ENCODE measurements at places on chromosomes 4 and X.

DNA sequence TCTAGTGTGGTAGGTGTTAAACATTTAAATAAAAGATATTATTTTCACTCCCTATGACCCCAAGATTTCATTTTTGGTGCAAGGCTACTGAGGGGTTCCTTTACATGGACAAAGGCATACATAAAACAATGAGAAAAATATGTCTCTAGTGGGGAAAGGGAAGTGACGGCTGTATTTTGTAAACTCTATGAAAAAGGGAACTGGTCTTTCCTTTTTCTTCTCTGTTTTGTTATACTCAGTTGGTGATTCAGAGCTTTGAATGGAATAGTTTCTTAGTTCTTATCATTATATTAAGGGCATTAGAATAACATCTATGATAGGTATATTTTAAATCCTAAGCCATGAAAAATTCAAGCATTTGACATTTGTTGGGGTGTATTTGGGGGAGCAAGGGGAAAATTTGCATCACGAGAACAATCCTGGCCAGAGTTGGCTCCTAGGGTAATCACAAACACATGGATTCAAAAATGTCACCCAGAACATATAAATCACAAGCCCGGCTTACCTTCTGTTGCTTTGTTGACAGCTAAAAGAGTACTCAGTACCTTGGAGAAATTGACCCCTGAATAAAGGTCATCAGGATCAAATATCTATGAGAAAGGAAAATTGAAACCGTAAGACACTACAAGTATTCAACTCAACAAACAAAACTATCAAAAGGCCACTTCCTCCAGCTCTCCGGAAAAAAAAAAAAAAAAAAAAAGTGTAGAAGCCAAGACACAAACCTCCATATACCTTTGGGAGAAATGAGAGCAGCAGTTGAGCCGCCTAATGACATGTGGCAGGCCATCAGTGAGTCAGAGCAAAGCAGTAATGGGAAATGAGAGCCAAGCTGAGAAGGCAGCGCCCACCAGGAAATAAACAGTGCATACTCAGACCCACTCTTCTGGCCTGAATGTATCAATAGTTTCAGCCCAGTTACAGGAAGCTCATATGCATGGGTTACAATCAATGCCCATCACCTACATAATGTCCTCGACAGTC, 33.4 kb downstream of the ARHGEF6 start:
- DNase-seq, result no peak

GRCh38 chrX:135086197-135086854, 34.0 kb downstream of the ETDB start:
- peak; percentile 55 for DNase-seq

GRCh38 chrX:133297284-133297683, 79.1 kb upstream of the TFDP3 start:
- no peak for DNase-seq

DNA sequence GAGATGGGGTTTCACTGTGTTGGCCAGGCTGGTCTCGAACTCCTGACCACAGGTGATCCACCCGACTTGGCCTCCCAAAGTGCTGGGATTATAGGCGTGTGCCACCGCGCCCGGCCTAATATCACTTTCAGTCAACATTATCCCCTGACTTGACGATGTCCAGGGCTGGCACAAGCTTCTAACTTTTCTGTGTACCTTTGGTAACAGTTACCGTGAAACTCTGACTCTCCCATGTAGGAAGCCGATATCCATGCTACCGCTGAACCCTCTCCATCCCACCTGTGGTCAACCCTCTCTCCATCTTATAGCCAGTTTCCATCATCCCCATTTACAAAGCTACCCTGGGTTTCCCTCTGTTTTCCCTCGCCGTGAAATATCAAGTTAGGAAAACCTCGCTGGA, 77.5 kb downstream of the CRLF2 start:
- DNase-seq, result no peak

- DNase-seq, result no peak
Measured at GRCh38 chr4:21387683-21388082, 560.9 kb downstream of the KCNIP4 start.

GRCh38 chr4:177351622-177352244, 42.1 kb downstream of the NEIL3 start:
- DNase-seq, result no peak

DNA sequence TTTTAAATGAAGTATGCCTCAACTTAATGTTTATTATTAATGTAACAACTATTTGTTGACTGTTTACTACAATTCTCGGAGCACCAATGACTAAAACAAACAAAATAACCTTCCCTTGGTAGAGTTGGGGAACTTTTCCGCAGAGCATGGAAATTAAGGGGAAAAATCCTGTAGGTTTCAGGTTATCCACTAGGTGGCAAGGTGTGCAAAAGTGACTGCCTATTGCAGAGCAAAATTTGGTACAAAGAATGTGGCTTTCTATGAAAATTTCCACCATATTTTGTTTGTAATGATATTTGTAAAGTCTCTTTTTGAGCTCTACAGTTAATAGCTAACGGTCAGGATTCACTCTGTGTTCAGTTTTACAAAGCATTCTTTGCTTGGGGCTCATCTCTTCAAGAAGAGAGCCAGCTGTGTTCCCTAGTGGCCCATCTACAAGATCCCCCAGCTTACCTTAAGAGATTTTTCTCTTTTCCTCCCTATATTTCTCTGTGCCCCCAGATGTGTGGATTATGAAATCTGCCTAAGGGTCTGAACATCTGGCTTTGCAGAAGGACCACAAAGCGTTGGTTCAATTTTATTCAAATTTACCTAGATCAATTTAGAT, 61.1 kb downstream of the FBXO8 start:
- DNase-seq, result no peak

GRCh38 chrX:29852767-29853166, 362.6 kb upstream of the MAGEB2 start:
- DNase-seq, result no peak

DNA sequence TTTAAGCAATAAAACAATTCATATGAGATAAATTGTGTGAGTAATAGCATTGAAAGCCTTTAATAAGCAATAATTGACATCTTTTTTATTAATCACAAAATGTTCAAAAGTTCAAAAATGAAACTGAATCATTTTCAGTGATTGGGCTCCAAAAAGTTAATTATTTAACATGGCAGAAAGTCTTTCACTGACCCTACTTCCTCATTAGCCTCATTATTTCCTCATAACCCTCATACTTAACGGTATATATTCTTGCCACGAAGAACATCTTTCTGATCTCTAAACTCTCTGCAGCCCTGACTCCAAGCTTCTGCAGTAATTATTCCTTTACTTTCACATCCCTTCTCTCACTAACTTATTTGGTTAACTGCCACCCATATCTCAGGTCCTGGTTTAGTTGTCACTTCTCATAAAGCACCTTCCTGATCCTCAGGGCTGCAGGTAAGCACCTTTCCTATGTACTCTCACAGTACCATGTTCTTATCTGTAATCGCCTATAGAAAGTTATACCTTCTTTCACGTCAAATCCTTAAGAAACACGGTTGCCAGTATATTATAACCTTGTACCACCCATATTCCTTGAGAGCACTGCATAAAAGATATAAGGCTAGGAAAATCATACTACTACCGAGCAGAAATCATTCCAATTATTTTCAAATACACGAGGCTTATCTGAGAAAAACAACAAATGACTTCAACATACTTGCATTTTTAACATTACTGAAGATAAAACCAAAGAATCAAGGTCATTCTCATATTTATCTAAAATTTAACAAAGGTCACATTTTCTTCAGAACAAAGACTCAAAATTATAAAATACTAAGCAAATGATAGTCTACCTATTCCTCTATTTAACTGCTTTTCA, 72.2 kb downstream of the PPP3CA start:
- no peak for DNase-seq

DNA sequence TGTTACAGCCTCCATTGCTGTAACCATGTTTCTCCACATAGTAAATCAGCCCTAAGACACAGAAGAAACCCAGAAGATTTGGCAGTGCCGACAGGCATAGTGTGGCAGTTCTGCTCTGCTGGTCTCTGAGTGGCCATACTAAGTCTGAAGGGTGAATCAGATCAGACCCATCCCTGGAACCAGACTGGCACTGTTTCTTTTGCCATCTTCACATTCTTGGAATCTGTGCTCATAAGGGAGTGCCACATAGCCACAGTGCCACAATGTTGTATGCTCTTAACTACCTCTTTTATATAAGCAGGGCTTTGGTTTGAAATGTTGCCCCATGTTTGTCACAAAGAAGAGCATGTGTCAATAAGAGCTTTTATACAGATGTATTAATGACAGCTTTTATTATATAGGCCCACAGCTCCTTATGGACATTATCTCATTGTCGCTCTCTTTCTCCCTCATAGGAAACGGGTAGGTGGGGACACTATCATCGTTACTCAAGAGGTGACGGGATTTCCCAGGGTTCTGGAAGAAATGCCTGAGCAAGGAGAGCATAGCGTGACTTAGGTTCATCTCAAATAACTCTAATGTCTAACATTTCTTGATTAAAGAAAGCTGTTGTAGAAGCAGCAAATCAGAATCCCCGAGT, 128.2 kb downstream of the CBR4 start:
- DNase-seq, result no peak

DNA sequence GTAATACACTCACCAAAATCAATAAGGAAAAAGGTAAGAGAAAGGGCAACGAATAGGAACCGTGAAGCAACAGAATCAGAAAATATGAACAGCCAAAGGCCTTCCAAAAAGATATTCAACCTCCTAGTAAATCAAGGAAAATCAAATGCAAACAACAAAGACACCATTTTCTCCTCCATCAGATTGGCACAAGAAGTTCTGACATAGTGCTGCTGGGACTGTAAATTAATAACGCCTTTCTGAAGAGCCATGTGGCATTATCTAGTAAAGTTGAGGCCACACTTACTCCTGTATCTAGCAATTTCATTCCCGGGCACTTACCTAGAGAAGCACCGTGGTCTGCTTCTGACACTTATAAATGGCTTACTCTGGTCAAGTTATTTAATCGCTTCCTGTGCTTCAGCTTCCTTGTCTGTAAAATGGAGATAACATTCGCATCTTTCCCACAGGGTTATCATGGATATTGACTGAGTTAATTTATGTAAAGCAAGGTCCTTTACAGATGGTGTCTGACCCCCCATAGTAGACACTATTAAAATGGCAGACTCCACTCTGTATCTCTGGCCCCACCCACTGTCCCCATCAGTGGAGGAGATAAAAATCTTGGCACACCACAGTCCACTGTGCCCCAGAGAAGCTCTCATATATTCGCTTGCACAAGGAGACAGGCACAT, 20.5 kb upstream of the ENPP6 start:
- DNase-seq, result no peak

GRCh38 chr4:82640540-82640939, 78.8 kb upstream of the TMEM150C start:
- no peak for DNase-seq

DNA sequence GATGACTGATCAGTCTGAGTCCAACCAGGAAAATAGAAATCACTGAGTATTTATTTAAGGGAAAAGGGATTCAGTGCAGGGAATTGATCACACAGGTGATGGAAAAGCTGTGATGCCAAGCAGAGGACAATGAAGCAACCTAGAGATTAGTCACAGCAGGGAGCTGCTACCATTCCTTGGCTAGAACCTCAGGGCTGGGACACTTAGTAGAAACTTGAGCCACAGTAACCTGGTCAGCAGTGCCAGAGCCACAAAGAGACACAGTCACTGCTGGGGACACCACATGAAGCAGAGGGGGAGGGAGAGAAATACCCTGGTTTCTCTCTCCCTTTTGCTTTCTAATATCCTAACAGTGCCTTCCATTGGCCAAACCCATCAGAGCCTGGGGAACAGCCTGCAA, 38.7 kb downstream of the RTL9 start:
- no peak for DNase-seq

DNA sequence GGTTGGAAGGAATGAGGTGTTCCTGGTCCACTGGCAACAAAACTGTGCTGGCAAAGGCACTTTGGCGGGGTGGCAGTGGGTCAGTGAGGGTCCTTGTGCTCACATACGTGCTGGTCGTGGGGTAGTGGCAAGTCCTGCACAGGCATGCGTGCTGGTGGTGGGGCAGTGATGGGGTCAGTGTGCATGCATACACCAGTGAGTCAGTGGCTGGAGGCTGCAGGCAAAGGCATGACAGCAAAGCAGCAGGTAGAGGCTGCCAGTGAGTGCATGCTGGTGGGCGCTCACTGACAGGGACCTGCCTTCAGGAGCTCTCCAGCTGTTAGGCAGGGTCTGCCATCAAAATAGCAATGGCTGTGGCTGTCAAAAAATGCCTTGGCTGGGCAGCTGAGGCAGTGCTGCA, 42.1 kb downstream of the TMPRSS11E start:
- no peak for DNase-seq

DNA sequence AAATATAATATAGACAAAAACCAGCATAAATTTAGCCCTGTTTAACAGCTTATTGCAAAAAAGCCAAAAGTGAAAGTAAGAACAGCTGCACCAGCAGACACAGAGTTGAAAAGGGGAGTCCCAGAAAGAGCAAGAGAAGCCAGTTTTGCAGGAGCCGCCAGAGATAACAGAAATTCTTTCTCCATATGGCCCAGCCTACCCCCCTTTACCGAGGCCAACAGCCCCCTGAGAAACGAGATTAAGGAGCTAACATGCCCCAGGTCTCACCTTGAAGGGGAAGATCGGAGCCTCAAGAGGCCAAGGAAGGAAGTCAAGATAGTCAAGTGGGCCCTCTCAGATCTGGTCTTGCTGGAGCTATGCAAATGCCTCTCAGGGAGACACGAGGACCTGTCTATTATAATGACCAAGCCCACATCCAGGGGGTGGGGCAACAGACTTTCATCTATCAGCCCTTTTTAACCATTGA, 4.8 kb downstream of the ACOX3 start:
- no peak for DNase-seq

DNA sequence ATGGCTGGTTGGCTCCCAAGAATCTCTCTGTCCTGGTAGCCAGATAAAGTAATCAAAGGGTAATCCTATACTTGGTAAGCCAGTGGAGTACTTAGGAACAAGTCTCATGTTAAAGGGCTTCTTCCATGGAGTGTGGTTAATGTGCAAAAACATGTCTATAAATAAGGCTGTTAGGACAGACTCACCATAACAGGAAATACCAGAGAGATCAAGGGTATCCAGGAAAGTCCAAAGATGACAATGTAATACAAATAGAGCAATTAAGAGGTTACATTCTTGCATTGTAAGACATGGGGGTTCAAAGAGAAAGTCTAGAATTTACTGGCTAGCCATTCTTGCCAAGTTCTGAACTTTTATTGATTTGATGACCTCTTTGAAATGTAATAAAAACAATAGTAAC, 61.9 kb upstream of the ZCCHC13 start:
- no peak for DNase-seq

Measured in NCI-H524 treated with DMSO at 0.1 percent for 48 hours (cell line).